ENCODE measurements at places on chromosomes 13 and 19.

GRCh38 chr13:77868717-77869116, 49.9 kb downstream of the EDNRB start:
- DNase-seq: no peak

GRCh38 chr13:59364641-59365085, 799.1 kb downstream of the DIAPH3 start:
- no peak for DNase-seq

DNA sequence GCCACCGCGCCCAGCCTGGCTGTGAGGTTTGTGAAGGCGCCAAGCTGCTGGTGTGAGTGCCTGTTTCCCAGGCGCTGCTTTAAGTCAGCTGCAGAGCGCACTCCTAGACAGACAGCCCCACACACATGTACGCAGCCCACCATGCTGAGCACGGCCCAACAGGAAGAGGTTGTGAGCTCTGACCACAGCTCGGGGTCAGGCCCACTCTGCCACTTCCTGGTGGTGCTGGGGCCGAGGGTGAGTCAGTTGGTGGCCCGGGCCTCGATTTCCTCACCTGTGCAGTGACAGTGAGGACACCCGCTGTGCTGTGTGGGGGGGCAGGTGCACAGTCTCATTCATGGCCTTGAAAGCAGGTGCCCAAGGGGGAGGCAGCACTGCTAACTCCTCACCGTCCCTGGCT, 106.7 kb downstream of the KDM4B start:
- no peak for DNase-seq

DNA sequence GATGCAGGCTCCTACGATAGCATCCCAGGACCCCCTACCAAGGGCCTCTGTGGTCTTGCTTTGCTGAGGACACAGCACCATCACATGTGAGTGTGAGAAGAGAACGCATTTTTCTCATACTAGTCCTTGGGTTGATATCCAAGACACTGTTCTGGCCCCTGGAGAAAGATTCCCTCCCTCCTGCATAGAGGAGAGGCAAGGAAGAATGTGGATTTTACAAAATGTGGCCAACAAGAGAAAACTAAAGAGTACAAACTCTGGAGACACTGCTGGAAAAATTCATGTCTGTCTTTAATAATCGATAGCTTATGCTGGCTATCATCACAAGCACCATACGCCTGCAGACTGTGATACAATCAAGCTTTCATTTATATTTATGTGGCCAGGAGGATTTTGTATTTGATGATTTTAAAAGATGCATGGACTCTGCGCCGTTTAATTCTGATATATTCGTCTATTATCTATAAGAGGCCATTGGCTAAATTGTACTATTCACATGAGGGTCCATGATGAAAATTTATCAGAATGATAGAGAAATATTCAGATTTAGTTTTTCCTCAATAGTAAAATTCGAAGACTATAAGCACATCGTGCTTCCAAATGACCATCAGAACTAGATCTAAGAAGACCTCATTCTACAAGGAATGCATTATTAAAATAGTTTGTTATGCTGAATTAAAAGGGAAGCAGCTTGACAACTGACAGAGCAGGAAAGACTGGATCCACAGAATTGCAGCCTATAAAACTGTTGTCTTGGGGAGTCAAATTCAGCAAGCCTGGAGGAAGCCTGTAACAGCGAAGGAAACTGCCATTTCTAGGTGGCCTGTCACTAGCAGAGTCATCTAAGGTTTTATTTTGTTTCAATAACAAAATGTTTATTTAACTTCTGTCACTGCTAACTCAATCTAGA, 578.7 kb downstream of the DIAPH3 start:
- DNase-seq: no peak

- DNase-seq: no peak
Measured at GRCh38 chr19:55131421-55131820, 14.0 kb upstream of the PPP1R12C start.

- no peak for DNase-seq
Measured at GRCh38 chr19:39670998-39671397, 15.3 kb downstream of the LGALS16 start.

GRCh38 chr13:27053902-27054595, 117.6 kb downstream of the USP12 start:
- DNase-seq: no peak

GRCh38 chr13:112165712-112166111, 98.8 kb downstream of the SOX1 start:
- no peak for DNase-seq

DNA sequence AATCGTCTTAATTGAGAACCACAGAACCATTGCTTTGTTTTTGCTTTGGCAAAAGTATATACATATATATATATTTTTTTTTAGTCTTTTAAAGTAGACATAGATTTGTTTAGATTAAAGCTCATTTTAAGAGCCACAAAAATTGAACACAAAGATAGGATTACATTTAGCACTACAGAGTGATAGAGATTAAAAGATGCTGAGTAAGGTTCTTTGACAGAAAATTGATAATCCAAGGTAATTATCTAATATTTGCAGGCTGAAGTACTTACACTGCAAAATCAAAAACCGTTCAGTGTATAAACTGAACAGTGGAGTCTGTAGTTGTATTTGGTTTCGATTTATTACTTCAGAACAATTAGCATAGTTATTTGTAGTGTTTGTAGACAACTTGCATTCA, 24.5 kb upstream of the ZNF98 start:
- no peak for DNase-seq

GRCh38 chr13:78382491-78382890, 220.9 kb downstream of the POU4F1 start:
- no peak for DNase-seq

DNA sequence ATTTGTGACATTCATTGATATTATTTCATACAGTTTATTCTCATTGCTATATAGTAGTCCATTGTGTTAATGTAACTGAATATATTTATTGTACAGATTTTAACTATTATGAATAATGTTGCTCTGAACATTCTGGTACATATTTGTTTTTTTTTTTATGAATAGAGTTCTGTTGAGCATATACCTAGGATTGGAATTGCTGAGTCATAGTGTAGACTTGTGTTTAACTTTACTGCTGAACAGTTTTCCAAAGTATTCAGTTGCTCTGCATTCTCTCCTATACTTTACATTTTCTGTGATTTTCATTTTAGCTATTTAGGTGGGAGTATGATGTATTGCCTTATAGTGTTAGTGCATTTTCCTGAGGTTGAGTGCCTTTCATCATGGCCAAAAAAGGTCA, 97.5 kb downstream of the MAB21L1 start:
- DNase-seq: no peak

GRCh38 chr19:18898607-18899408, 2.9 kb upstream of the CERS1 start:
- no peak for DNase-seq

DNA sequence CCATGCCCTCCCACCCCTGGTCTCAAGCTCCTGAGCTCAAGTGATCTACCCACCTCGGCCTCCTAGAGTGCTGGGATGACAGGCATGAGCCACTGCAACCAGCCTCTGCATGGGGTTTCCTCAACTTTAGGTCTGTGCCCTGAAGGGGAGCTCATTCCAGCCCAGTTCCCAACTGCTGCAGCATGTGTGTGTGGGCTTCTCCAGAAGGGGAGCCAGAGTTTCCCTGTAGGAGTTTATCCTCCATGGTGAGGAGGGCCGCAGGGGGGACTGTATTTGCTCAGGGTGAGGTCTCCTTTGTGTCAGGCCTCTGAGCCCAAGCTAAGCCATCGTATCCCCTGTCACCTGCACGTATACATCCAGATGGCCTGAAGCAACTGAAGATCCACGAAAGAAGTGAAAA, 11.3 kb upstream of the ZNF808 start:
- no peak for DNase-seq

DNA sequence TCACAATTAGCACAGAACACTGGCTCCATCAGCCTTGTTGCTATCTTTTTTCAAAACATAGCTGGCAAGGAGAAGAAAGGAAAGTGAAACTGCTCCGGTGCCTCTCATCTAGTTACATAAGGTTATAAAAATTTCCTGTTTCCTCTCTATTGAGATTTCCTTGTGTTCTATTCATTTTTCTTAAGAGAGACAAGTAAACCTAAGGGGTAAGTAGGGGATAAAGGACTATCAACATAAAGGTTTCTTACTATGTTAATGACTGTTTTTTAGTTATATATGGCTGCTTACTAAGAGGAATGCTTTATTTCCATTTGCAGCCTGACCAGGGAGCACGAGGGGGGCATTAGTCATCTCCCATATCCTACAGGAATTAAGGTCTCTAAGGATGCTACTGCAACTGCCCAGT, 73.2 kb upstream of the MLNR start:
- DNase-seq: no peak

DNA sequence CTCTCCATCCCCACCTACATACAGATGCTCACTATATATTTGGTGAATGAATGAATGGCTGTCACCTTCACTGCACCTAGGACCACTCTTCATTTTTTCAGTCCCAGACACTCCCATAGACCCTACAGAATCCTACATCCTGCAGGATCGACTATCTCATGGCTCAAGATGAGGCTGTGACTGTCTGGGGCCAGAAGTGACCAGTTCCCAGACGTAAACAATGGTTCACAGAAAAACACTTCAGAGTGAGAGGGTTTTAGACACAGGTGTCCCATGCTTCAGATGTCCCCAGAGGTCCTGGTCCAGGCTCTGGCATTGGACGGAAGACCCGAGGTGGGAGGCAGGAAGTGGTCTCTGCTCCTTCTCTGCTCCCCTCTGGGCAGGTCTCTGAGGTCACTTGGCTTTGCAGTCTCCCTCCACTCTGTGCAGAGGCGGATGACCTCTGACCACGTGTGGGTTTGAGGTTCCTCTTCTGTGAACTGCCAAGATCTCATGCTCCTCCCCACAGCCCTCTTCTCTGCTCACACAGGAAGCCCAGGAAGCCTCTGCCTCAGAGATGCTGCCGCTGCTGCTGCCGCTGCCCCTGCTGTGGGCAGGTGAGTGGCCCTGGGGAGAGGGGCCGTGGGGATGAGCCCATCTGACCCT, 24.9 kb downstream of the SIGLEC7 start:
- no peak for DNase-seq

DNA sequence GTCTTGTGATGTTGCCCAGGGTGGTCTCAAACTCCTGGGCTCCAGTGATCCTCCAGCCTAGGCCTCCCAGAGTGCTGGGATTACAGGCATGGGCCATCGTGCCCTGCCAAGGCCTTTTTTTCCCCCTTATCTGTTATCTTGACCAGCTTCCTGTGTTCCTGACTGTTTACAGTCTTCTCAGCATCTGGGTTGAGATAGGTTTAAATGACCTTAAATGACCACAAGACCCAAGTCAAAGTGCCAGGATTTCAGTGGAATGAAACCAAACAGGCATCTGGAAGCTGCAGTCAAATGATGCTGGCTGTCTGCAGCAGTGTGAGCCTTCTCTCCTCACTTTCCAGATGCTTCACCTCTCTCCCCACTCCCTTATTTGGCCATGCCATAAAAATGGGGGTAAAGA, 114.2 kb upstream of the CLDN10 start:
- DNase-seq: no peak

DNA sequence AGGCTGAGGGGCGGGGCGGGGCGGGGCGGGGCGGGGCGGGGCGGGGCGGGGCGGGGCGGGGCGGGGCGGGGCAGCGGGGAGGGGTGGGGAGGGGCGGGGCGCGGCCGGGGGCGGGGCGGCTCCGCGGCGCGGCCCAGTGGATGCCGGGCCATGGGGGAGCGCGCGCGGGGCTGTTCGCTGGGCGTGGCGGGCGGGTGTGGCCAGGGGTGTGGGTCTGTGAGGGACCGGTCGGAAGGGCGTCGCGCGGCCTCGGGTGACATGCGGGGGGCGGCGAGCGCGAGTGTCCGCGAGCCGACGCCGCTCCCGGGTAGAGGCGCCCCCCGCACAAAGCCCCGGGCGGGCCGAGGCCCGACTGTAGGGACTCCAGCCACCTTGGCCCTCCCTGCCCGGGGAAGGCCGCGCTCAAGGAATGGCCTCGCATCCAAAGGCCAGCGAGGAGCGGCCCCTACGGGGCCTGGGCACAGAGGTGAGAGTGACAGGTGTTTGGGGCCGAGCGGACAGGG, at the start of gene ZFP28:
Gene ZFP28 (plus strand): TSS at position 188 of the 503 bp plus-strand sequence. CDS start 71 bp downstream, at position 259.
- DNase-seq: no peak

- no peak for DNase-seq
Measured at GRCh38 chr13:24737042-24737441, 26.9 kb upstream of the RNF17 start.

- no peak for DNase-seq
Measured at GRCh38 chr19:2923510-2923909, 21.3 kb downstream of the ZNF77 start.

DNA sequence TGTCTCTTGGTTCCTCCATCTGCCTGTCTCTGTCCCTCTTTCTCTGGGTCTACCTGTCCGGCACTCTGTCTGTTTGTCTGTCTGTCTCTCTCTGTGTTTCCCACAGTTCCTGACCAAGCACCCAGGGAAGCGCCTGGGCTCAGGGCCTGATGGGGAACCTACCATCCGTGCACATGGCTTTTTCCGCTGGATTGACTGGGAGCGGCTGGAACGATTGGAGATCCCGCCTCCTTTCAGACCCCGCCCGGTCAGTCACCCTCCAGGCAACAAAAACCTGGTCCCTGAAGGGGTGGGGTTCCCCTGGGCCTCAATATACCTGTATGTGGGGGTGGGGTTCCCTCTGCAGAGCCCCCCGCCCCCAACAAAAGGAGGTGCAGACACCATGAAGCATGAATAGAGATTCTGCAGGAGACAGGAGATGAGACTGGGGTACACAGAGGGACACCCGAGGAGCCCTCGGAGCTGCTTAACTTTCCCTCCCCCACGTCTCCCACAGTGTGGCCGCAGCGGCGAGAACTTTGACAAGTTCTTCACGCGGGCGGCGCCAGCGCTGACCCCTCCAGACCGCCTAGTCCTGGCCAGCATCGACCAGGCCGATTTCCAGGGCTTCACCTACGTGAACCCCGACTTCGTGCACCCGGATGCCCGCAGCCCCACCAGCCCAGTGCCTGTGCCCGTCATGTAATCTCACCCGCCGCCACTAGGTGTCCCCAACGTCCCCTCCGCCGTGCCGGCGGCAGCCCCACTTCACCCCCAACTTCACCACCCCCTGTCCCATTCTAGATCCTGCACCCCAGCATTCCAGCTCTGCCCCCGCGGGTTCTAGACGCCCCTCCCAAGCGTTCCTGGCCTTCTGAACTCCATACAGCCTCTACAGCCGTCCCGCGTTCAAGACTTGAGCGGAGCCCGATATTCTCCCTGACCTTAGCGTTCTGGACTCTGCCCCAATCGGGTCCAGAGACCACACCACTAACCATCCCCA, 2.6 kb upstream of the CACNG7 start:
- peak; percentile 30 for DNase-seq

GRCh38 chr13:76293346-76293745, 592.9 kb downstream of the KCTD12 start:
- no peak for DNase-seq

GRCh38 chr19:55600662-55601028, 557 bp downstream of the ZNF524 start:
- DNase-seq: no peak

DNA sequence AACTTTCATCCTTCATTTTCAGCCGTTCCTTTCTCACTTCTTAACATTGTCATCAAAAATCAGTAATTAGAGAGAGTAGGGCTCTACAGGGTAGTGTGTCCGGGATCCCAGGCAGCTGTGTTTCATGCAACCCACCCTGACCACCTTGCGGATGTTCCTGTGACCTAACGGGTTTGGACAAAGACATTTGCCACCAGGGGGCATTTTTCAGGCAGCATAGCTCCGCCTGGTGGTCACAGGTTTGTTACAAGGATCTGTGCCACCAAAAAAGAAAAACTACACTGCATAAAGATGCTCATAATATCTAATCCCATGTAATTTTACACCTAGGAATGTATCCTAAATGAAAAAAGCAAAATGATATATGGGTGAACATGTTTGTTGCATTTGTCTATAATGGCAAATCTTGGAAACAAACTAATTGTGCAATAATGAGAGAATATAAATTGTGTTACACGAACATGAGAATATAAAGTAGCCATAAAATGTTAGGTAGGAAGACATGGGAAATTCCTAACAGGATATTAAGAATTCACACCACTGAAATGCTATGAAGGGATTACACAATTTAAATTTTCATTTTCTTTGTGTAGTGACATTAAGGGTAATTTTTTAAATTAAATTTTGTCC, 123.0 kb downstream of the SLC7A1 start:
- DNase-seq: no peak

All from stimulated activated CD4-positive, alpha-beta T cell treated with anti-CD3 and anti-CD28 coated beads, Interleukin-1b, Interleukin-23, amount 100 ng/mL, for 1 hour (primary cell).